ENCODE measurements at places on chromosomes 7 and 10. TPM values are rescaled to one million over a fixed set of nuclear protein-coding genes. Genes with fewer than 3 reads are reported as not detected.
A peak's percentile ranks its signal among the peaks of the same experiment; 100 is the strongest.

DNA sequence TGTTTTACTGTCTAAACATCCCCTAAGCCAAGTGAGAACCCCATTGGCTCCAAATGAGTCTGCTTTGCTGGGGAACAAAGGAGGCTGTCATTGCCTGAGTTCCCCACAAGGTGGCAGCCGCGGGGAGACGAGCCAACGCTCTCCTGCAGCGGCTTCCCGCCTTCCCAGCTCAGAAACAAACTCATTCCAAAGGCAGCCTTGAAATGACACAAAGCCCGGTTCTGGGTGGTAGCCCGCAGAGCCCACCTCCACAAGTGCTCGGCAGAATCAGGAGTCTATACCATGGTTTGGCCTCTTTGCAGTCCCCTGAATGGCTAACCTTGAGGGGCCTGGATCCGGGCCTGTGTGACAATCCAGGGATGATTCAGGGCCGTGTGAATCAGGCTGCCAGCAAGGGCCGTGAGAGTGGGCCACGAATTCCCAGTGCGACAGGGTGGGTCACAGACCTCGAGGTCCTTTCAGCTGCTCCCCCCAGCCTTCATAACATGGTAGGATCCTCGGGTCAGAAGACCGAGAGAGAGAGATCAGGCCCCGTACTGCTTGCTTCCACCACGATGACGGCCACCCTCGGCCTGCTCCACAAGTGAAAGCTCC lies 79.7 kb downstream of the DLG5 start:
- no peak overlapping the region for H3K4me3 ChIP-seq
- DNase-seq = peak; percentile 55
- peaks cover 5% of the 10 kb centered on the region for H3K4me1 ChIP-seq
- no peaks in the 10 kb centered on the region for H3K36me3 ChIP-seq

DNA sequence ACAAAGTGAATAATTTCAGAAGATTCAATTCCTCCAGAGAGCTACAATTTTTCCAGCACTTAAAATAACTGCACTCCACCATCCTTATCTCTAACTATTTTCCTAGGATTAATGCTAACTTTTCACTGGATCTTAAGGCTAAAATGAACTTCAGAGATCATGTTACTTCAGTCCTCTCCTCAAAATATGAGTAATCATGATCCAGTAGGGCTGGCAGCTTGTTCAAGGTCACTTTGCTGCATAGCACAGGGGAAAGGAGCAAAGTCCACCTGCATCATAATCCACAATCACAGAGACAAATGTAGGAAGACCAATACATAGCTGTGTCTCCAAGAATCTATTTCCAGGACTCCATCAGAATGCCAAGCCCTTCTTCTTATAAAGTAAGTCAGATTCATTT lies 150.3 kb downstream of the LRRTM3 start:
- no peaks in the 10 kb centered on the region for H3K4me1 ChIP-seq
- DNase-seq = no peak
- H3K36me3 ChIP-seq = no peaks in the 10 kb centered on the region
- H3K4me3 ChIP-seq = no peak overlapping the region
- H3K27ac ChIP-seq = no peak overlapping the region
- no peaks in the 10 kb centered on the region for H3K27me3 ChIP-seq

GRCh38 chr7:103487419-103487818 lies 41.4 kb upstream of the SLC26A5 start:
- H3K36me3 ChIP-seq = no peaks in the 10 kb centered on the region
- no peak overlapping the region for H3K27ac ChIP-seq
- H3K4me1 ChIP-seq = no peaks in the 10 kb centered on the region
- no peak overlapping the region for H3K4me3 ChIP-seq
- DNase-seq = no peak
- H3K27me3 ChIP-seq = peaks cover 16% of the 10 kb centered on the region

- H3K4me1 ChIP-seq = peaks cover 57% of the 10 kb centered on the region
- no peak overlapping the region for H3K4me3 ChIP-seq
- H3K36me3 ChIP-seq = no peaks in the 10 kb centered on the region
- no peaks in the 10 kb centered on the region for H3K27me3 ChIP-seq
These were observed 187.8 kb downstream of the FAM107B start for GRCh38 chr10:14586901-14587300.

DNA sequence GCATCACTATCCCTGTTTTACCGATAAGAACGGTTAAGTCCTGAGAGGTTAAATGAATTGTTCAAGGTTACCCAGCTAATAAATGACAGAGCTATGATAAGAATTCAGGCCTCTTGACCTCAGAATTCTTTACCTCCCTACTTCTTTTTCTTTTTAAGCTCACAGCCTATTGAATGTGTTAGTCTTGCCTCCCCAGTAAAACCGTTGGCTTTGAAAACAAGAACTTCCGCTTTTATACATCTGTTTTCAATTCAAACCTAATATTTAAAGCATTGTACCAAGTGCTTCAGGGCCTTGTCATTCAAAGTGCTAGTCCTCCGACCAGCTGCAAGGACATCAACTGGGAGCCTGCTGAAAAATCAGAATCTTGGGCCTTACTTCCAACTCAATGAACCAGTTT lies 15.6 kb downstream of the SEC31B start:
- H3K36me3 ChIP-seq = peaks cover 62% of the 10 kb centered on the region
- peaks cover 21% of the 10 kb centered on the region for H3K4me1 ChIP-seq
- H3K27me3 ChIP-seq = no peaks in the 10 kb centered on the region
- no peak for DNase-seq
- H3K27ac ChIP-seq = no peak overlapping the region
- H3K4me3 ChIP-seq = no peak overlapping the region

- no peaks in the 10 kb centered on the region for H3K27me3 ChIP-seq
- DNase-seq = no peak
- no peaks in the 10 kb centered on the region for H3K4me1 ChIP-seq
- no peak overlapping the region for H3K27ac ChIP-seq
- H3K36me3 ChIP-seq = no peaks in the 10 kb centered on the region
These were observed 186.1 kb downstream of the MTERF1 start for GRCh38 chr7:91694351-91694841.

- no peaks in the 10 kb centered on the region for H3K4me1 ChIP-seq
- H3K27me3 ChIP-seq = no peaks in the 10 kb centered on the region
- no peak for DNase-seq
- H3K4me3 ChIP-seq = no peak overlapping the region
- H3K27ac ChIP-seq = no peak overlapping the region
- H3K36me3 ChIP-seq = no peaks in the 10 kb centered on the region
These were observed 227.5 kb upstream of the CHRM2 start for GRCh38 chr7:136640977-136641376.

MACC1 gene
- total RNA-seq = 0.19 TPM
